Activated naive CD8-positive, alpha-beta T cell treated with anti-CD3 and anti-CD28 coated beads for 36 hours (primary cell): ENCODE measurements at places on chromosomes 6 and 20. TPM values are rescaled to one million over a fixed set of nuclear protein-coding genes. Genes with fewer than 3 reads are reported as not detected.
A peak's percentile ranks its signal among the peaks of the same experiment; 100 is the strongest.

Gene C20orf202
- total RNA-seq, result not detected

Gene BPIFA1
- not detected for total RNA-seq

Gene PSORS1C2
- total RNA-seq, result not detected

DNA sequence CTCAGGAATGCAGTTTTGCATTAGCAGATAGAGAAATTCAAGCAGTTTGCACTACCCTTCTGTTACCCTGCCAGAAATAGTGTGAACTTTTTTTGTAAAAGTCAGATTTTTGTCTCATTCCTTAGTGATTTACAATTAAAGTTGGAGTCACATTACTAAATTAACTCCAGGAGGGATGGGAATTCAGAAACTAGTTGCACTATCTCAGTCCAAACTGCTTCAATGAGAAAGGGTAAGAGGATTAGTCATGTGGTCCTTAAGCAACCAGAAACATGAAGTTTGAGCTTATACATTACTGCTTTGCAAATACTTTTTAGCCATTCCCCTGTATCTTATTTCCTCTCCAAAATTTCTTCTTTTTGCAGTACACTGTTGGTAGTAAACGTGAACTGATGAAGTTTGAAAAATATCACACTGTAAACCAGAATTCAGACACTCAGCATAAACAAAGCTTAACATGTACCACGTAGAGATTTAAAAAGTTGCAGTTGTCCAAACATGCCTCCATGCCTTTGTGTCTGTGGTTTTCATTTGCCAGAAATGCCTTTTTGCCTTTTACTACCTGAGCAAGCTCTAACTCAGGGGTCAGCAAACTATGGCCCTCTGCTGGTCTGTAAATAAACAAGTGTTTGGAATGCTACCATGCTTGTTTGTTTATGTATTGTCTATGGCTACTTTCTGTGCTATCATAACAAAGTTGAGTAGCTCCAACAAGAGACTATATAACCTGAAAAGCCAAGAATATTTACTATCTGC is 49.7 kb downstream of the TP53INP2 start:
- H3K27ac ChIP-seq, result no peak overlapping the region
- H3K27me3 ChIP-seq, result no peaks in the 10 kb centered on the region
- H3K4me1 ChIP-seq, result no peaks in the 10 kb centered on the region
- peaks cover 17% of the 10 kb centered on the region for H3K36me3 ChIP-seq
- no peak overlapping the region for H3K4me3 ChIP-seq

DNA sequence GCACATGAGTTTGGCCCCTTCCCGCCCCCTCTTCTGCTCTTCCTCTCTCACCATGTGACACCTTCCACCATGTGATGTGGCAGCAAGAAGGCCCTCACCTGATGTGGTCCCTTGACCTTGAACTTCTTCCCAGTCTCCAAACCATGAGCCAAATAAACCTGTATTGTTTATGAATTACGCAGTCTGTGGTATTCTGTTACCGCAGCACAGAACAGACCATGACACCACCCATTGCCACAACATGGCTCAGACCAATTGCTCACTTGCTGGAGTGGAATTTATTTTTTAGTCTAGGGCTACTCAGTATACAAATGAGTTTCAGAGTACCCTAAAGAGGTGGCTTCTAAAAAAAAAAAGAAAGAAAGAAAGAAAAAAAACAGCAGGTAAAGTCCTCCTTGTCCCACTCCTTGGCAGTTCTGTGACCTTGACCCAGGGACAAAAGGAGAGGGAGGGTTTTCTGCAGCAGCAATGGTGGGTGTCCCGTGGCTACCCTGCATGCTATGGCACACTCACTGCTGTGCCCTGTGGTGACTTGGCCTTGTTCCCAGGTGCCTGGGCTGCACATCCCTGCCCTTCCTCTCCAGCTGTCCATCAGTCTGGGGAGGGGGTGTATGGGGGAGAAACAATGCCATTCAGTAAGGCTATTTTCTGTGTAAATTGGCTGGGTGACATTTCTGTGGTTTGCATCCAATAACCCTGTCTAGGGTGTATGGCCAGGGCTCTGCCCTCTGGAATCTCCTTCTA is 5.4 kb upstream of the VSX1 start:
- H3K36me3 ChIP-seq, result no peaks in the 10 kb centered on the region
- no peak overlapping the region for H3K4me3 ChIP-seq
- H3K4me1 ChIP-seq, result peaks cover 31% of the 10 kb centered on the region
- H3K27me3 ChIP-seq, result peaks cover 41% of the 10 kb centered on the region

DNA sequence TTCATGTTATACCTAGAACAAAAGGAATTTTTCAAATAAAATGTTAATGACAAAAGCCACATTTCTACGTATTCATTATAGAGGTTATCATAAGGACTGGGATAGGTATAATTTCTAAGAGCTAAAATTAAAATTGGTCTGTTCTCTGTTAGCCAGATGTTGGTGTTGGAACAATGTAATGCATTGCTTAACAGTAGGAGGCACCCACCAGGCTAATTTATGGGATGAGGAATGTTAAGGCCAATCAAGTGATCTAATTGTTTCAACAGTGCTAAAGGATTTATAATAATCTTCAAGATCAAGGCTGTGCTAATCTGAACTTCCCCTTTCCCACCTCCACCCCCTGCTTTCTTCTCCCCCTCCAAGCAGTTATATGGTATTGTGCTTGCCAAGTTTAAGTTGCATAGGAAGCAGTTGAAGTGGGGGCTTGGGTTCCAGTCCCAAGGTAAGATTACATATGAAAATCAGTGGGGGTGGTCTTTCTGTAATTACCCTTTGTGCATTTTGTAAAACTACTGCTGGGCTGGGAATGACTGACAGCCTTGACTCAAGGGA is 89.2 kb upstream of the BACH2 start:
- peaks cover 53% of the 10 kb centered on the region for H3K4me1 ChIP-seq
- no peak for DNase-seq

DNA sequence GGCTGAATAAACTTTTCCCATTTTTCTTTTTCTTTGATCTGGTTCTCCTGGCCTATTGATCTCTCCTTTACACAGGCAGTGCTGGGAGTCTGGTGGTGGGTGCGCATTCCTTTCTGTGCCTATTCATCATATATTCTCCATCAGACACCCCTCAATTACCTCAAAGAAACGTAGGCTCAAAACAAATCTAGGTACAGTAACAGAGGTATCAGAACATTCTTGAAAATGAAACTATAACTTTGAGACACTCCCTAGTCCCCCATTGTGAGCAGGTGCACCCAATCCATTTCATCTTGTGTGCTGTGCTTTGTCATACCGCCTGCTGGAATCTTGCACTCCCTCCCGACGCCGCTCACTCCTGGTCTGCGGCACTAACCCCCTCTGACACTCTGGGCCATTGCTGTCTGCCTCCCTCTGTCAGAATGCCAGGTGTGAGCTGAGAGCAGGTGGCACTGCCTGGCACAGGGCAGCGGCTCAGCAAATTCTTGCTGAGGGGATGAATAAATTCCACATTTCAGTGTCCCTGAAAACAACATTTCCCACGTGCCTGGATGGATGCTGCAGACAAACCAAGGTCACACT is 303.4 kb upstream of the EXOC2 start:
- H3K4me3 ChIP-seq, result no peak overlapping the region
- no peaks in the 10 kb centered on the region for H3K36me3 ChIP-seq
- peaks cover 20% of the 10 kb centered on the region for H3K27me3 ChIP-seq
- no peaks in the 10 kb centered on the region for H3K4me1 ChIP-seq
- DNase-seq, result no peak

- H3K4me1 ChIP-seq, result peaks cover 47% of the 10 kb centered on the region
- no peak for DNase-seq
Observed at GRCh38 chr20:3990716-3991115, 24.6 kb downstream of the RNF24 start.

DNA sequence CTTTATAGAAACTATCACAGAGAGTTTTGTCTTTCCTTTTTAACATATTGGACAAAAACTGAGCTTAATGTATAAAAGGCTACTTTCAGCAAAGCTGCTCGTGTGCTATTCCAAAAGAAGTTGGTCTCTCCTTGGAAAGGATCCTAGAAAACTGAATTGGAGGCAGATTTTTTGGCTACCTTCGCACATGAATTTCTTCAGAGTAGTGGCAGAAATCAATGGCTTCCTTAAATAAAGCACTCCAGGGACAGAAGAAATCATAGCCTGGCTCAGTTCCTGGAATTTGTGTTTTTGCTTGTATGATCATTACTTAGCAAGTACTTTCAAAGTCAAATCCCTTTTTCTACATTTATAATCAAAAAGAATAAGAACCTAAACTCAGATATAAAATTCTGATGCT is 780.3 kb downstream of the PHF3 start:
- no peaks in the 10 kb centered on the region for H3K27me3 ChIP-seq
- H3K4me3 ChIP-seq, result no peak overlapping the region
- no peak overlapping the region for H3K27ac ChIP-seq
- no peaks in the 10 kb centered on the region for H3K4me1 ChIP-seq

DNA sequence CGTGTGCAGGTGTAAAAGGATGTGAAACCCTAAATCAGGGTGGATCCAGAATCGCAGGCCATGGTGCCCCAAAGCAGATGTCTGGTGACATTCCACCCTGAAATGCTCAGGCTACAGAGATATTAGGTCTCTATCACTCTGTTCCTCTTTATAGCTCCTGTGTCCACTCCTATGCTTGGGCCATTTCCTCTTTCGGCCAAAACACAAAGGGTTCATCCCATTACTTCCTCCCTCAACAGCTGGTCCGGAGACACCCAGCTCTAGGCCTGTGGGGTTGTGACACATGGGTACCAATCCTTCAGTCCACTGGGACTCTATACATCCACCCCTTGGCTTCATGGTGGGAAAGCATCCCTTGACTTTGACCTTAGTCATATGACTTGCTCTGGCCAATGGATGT is 1.7 kb upstream of the SIGLEC1 start:
- DNase-seq, result no peak
- no peak overlapping the region for H3K27ac ChIP-seq
- peaks cover 7% of the 10 kb centered on the region for H3K27me3 ChIP-seq

- peaks cover 13% of the 10 kb centered on the region for H3K36me3 ChIP-seq
- H3K4me3 ChIP-seq, result peak overlapping the region; percentile 47
- no peak for DNase-seq
- H3K27me3 ChIP-seq, result no peaks in the 10 kb centered on the region
- peak overlapping the region; percentile 88 for H3K27ac ChIP-seq
- peaks cover 82% of the 10 kb centered on the region for H3K4me1 ChIP-seq
Observed at GRCh38 chr6:42394881-42395620, 56.7 kb downstream of the TRERF1 start.
